ENCODE measurements at places on chromosomes 6 and 20.

- no peak for DNase-seq
These were observed 117.1 kb upstream of the CCDC28A start for GRCh38 chr6:138656364-138657064.

DNA sequence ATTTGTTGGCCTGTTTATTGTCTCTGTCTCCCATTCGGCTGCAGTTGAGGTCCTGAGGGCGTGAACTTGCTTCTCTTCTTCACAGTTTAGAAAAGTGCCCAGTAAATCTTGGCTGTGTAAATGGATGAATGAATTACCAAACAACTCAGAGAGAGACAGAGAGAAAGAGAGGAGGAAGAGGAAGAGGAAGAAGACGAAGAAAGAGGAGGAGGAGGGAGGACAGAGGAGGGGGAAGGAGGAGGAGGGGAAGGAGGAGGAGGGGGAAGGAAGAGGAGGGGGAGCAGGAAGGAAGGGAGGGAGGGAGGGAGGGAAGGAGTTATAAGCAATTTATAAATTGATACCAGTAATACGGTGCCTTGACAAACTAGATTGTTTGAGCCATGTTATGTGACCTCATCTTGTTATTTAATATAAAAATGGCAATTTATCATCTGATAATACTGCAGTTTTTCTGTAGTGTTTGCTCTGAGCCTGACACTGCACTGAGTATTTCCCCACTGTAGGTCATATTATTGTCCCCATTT is 18.7 kb downstream of the HCK start:
- no peak for DNase-seq

DNA sequence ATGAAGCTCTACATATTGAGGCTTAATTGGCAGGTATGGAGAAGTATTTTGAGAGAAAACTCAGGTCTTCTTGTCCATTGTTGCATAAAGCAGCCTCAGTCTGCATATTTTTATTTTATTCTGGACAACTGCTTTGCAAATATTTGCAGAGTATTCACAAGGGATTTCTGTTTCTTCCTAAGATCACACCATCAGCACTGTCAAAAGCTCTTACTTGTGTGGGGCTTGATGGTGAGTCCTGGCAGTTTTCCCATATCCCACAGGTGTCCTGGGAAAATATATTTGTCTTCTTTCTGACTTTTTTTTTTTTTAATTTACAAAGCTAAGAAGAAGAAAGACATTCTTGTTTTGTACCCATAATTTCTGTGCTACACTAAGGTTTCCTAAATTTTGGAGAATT is 16.9 kb upstream of the MLIP start:
- no peak for DNase-seq

GRCh38 chr6:137272403-137272802 is 53.2 kb upstream of the IFNGR1 start:
- DNase-seq: no peak

GRCh38 chr6:44733868-44734267 is 346.4 kb downstream of the CDC5L start:
- no peak for DNase-seq

DNA sequence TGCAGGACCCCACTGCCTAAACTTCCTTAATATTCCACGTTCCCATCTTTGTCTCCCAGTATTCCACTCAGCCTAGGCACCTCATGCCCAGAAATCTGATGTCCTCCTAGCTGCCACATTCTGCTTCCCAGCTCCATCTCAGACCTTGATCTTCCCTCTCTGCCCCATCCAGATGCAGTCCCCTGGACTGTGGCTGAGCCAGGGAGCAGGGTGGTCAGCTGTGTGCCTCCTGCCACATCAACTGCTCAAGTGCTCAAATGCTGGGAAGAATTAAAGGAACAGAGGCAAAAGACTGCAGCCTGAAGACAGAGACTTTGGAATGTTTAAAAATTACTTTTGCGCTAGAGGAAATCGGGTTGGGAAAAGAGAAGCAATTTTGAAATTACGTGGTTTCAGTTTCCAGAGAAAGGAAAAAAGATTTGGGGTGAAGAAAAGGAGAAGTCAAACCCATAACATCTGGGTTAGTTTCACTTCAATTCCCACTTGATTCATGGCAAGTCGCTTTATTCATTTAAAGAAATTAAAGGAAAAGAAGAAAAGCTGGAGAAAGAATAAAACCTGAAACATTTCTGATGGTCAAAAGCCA is 704.8 kb downstream of the PTPRT start:
- DNase-seq: no peak

DNA sequence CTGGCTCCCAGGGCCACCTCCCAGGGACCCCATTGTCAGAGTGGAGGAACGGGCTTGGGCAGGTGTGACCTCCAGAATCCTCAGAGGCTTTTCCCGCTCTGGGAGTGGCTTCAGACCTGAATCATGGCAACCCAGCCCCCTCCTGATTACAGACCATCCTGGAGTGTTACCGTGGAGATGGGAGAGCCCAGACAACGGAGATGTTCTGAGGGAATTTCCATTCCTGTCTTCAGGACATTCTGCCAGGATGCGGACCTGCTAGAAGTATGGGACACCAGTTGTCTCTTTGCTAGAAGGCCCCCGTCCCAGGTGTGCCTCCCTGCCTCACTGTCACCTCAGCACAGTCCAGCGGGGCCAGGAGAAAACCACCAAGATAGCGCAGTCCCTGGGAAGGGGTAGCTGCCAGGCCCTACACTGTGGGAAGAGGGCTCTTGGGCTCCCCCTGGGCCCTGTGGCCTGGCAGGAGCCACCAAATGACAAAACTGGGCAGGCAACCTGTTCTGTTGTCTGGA is 109.9 kb downstream of the PSMB1 start:
- no peak for DNase-seq

- DNase-seq: no peak
These were observed 54.3 kb downstream of the CD40 start for GRCh38 chr20:46172455-46172854.

GRCh38 chr20:32004963-32005362 is 5.3 kb upstream of the CCM2L start:
- DNase-seq: no peak

GRCh38 chr6:28211840-28212509 is 13.1 kb upstream of the ZSCAN9 start:
- DNase-seq: no peak

GRCh38 chr20:25136056-25136455 is 54.1 kb upstream of the VSX1 start:
- DNase-seq: no peak

GRCh38 chr6:12423832-12424231 is 133.7 kb downstream of the EDN1 start:
- DNase-seq: peak; percentile 1

DNA sequence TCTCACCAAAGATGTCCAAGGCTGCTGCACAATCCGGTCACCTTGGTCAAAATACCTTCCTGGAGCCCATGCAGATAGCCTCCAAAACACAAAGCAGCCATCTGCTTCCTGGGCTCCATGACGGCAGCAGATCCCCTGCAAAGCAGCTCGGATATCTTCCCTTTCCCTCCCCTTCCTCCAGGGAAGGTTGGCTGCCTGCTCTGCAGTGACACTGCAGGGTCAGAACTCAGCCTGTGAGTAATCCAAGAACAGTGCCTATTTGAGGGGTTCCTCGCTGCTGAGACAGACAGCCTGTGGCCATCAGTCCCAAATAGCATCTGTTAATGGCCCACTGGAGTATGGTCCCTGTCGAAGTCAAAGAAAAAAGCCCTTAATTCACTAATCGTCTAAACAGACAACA is 270.8 kb downstream of the PREX1 start:
- DNase-seq: no peak

GRCh38 chr6:37820718-37821079 is 1.2 kb downstream of the ZFAND3 start:
- peak; percentile 17 for DNase-seq

- DNase-seq: no peak
These were observed 10.7 kb upstream of the EDN1 start for GRCh38 chr6:12279322-12280091.

- no peak for DNase-seq
These were observed 791.5 kb downstream of the TFAP2A start for GRCh38 chr6:9623228-9623832.

GRCh38 chr6:144215402-144215931 is 65.2 kb downstream of the STX11 start:
- DNase-seq: peak; percentile 32

GRCh38 chr20:19631410-19631809 is 126.6 kb upstream of the RIN2 start:
- DNase-seq: no peak

DNA sequence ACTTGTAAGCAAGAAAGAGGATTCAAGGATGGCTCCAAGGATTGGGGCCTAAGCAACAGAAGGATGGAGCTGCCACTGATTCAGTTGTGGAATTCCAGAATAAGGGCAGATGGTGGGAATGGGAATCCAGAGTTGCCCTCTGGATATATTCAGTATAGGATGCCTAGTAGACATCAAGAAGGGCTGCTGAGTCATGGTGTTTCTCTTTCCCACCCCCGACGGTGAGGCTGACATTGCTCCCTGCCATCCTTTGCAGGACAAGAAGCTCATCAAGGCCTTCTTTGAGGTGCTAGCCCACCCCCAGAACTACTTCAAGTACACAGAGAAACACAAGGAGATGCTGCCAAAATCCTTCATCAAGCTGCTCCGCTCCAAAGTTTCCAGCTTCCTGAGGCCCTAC is 11.2 kb upstream of the ZNF76 start:
- no peak for DNase-seq

DNA sequence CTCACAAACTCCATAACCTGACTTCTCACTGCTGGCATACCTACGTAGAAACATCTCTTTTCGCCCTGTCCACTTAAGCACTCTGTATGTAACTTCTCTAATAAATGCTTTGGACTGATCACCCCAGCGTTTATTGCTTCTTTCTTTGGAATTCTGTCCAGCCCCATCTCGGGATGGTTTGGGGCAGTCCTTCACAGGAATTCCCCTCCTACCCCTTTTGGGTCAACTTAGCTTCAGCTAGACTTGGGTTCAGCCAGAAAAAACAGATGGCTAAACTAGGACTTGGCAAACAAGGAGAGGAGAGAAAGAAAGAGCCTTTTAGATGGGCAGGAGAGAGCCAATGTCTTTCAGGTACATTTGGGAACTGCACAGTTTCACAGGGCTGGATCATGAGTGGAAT is 3.9 kb upstream of the LTV1 start:
- DNase-seq: no peak

GRCh38 chr20:23920408-23921325 is 41.1 kb upstream of the CST5 start:
- DNase-seq: no peak

- DNase-seq: no peak
These were observed 312.5 kb downstream of the EYA4 start for GRCh38 chr6:133553652-133554051.

DNA sequence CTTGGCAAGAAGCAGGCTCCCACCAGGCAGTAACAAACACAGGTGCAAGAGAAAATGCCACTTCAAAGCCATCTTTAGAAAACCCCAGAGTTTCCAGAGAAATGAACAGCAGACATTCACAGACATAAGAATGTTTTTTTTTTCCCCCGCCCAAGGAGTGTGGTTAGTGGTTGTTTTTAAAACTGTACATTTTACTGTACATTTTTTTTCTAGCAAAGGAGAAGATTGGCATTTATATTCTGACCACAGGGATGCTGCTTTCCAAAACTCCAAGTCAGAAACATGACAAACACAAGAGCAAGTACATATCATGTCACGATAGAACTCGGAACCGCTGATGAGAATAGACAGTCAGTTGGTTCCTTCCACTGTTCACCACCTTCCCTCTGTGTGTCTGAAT is 197.9 kb downstream of the LRFN2 start:
- DNase-seq: peak; percentile 45

- no peak for DNase-seq
These were observed 31.2 kb downstream of the SRSF3 start for GRCh38 chr6:36625158-36625919.

- DNase-seq: no peak
These were observed 10.9 kb upstream of the ANKEF1 start for GRCh38 chr20:10023911-10024310.

- DNase-seq: no peak
These were observed 232.1 kb downstream of the SYNE1 start for GRCh38 chr6:152404936-152405595.

- no peak for DNase-seq
These were observed 12.2 kb downstream of the TGIF2 start for GRCh38 chr20:36585410-36586125.

GRCh38 chr6:127111526-127111925 is 6.9 kb upstream of the RSPO3 start:
- DNase-seq: no peak

- DNase-seq: no peak
These were observed 53.8 kb downstream of the PRND start for GRCh38 chr20:4775322-4776078.

GRCh38 chr6:116073765-116074440 is 13.2 kb upstream of the FRK start:
- DNase-seq: no peak

GRCh38 chr6:105601541-105602236 is 198.8 kb upstream of the PREP start:
- DNase-seq: peak; percentile 44

GRCh38 chr6:8539453-8539852 is 104.1 kb upstream of the SLC35B3 start:
- DNase-seq: no peak

- DNase-seq: peak; percentile 55
These were observed 140.3 kb downstream of the NFATC2 start for GRCh38 chr20:51402201-51402600.

DNA sequence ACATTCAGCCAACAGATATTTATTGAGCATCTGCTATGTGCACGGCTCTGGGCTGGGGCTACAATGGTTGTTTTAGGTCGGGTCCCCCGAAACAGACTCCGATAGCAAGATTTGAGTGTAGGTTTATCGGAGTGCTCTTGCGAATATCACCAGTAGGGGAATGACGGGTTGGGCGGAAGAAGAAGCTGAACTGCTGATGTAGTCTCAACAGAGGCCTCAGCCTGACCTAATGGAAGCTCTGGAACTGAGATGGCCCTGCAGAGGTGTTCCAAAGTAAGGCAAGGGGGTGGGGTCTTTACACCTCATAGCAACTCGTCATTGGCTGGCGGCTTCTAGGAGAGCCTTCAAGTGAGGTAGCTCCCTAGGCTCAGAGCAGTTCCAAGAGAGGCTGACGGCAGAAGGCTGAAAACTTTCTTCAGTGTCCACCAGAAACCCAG is 1.1 kb downstream of the L3MBTL1 start:
- no peak for DNase-seq

DNA sequence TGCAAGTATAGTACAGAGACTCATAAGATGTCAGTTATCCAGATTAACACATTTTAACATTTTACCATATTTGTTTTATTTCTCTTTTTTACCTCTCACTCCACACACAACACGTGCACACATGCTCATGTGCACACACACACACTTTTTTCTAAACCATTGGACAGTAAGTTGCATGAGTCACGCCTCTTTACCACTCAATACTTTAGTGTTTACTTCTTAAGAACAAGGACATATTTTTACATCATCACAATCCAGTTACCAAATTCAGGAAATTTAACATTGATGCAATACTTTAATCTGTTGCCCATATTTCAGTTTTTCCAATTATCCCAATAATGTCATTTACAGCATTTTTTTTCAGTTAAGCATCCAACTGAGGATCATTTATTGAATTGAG is 109.0 kb downstream of the RIN2 start:
- DNase-seq: no peak

DNA sequence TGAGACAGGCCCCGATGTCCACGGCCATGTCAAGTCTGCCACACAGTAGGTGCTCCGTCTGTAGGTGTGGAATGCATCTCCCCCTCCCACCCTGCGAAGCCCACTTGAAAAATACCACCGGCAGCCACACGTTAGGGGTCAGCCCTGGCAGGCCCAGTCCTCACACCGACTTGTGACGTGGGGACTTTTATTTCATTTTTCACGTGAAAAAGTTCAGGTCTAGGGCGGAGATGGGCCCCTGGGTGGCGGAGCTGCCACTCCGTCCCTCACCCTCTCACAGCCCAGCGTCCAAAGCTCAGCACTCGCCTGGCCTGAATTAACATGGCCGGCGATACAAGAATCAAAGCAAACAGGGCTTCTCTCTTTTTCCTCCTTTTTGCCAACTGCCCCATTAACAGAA is 3.8 kb upstream of the TUBB1 start:
- DNase-seq: no peak
